ENCODE measurements at places on chromosomes 5 and 9.

- peak; percentile 65 for DNase-seq
These were observed 1.3 kb downstream of the TMEM250 start for GRCh38 chr9:136117291-136117915.

- no peak for DNase-seq
These were observed 1.4 kb downstream of the RASGEF1C start for GRCh38 chr5:180207593-180207992.

- no peak for DNase-seq
These were observed 24.1 kb upstream of the PTGS1 start for GRCh38 chr9:122346478-122347347.

GRCh38 chr9:38294220-38294960, 98.1 kb upstream of the ALDH1B1 start:
- DNase-seq: no peak

DNA sequence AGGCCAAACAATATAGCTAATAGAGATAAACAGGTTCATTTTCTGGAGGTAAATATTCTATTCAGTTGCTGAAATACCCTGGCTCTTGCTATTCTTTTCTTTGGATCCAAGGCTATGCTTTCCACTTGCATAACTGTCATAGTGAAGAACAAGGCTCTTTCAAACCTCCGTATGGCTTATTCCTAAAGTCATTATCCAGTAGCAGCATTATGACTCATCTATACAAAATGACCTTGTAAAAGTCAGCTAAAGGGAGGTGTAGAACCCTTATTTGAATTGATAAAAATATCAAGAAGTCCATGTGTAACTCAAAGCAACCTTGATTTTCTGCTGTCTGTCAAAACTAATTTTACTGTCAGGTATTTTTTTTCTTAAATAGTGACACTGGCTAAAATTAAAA, 447.8 kb downstream of the PLK2 start:
- DNase-seq: no peak

GRCh38 chr5:135010502-135011354, 23.3 kb downstream of the PITX1 start:
- no peak for DNase-seq

- DNase-seq: no peak
These were observed 192.9 kb downstream of the CARTPT start for GRCh38 chr5:71912021-71912420.

- DNase-seq: no peak
These were observed 345.8 kb downstream of the PDE4D start for GRCh38 chr5:59547731-59548130.

- DNase-seq: no peak
These were observed 587.1 kb upstream of the FTMT start for GRCh38 chr5:121264605-121265004.

DNA sequence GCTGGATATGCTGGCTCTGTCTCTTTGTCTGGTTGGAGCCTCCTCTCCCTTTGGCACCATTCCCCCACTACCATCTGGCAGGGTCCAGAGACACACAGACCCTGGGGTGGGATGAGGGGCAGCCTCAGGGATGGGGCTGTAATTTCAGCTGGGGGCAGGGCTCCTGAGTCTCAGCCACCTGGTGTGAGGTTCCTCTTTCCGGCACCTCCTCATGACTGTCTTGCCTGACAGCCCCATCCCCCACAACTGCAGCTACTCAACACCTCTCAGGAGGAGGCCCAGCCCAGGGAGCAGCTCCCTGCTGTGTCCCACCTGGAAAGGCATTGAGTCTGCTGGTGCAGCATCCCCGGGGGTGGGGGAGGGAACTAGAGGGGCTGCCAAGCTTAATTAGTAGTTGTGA, 11.7 kb upstream of the RPS14 start:
- no peak for DNase-seq

DNA sequence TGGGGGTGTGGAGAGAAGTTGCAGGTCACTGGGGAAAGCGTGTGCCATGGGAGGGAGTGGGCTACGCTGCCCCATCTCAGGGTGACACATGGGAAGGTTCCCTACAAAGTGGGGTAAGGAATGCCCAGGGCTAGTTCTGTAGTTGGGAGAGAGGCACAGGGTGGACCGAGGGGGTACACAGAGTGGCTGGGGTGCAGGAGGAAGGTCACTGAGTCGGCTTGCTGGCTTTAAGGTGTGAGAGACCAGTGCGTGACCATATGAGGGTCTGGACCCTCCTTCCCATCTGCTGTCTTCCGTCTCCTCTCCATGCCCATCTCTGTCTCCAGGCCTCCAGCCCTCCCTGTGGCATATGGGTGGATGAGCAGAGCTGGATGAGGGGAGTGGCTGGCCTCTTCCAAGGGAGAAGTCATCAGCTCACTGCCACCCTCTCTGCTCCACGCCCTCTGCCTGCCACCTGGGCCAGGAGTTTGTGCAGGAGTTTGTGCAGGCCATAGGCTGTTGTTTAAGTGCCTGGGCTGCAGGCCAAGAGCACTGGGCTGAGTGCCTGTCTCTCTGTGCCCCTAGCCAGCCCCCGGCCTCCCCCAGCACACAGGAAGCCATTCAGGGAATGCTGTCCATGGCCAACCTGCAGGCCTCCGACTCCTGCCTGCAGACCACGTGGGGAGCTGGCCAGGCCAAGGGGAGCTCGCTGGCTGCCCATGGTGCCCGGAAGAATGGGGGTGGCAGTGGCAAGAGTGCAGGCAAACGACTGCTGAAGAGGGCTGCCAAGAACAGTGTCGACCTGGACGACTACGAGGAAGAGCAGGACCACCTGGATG, 96.8 kb downstream of the PHF2 start:
- DNase-seq: no peak

DNA sequence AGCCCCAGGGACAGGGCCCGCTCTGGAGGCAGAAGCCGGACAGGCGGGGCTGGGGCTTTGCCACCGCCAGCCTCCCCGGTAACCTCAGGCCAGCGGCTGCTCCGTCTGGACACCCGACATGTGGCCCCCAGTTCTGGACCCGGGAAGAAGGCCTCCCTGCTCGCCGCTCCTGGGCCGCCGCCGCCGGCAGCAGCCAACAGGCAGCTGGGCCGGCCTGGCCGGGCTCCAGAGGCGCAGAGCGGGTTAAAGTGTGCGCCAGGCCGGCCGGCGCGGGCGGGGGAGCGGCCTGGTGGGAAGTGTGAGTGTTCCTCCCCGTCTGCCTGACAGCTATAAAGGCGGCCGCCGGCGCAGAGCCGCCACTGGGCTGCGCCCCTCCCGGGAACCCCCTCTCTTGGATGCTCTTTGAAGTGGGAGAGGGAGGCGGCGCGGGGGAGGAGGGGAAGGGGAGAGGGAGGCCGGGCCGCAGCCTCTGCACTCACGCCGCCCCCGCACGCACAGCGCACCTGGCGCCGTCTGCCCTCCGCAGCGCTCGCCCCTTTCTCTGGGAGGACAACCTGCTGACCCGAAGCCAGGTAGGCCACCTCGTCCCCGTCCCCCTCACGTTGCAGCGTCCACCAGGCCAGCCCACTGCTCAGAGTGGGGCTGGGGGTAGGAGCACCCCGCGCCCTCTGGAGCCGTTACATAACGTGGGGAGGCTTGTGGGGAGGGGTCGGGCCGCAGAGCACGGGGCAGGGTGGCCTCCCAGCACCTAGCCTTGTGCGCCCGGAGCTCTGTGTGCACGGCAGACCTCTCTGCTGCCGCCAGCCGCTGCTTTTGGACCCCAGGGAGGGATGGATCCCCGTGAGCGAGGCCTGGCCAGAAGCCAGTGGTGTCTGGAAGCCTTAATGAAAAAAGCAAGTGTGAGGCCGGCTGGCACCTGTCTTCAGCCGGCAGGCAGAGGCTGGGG, at the start of gene ADAMTSL2:
Gene ADAMTSL2 (plus strand): TSS at position 359 of the 946 bp plus-strand sequence. CDS start 2,009 bp downstream, outside the sequence.
- no peak for DNase-seq

GRCh38 chr5:5772202-5772601, 349.7 kb downstream of the ICE1 start:
- DNase-seq: no peak

- DNase-seq: no peak
These were observed 277 bp downstream of the EIF4E1B start for GRCh38 chr5:176630681-176631222.

DNA sequence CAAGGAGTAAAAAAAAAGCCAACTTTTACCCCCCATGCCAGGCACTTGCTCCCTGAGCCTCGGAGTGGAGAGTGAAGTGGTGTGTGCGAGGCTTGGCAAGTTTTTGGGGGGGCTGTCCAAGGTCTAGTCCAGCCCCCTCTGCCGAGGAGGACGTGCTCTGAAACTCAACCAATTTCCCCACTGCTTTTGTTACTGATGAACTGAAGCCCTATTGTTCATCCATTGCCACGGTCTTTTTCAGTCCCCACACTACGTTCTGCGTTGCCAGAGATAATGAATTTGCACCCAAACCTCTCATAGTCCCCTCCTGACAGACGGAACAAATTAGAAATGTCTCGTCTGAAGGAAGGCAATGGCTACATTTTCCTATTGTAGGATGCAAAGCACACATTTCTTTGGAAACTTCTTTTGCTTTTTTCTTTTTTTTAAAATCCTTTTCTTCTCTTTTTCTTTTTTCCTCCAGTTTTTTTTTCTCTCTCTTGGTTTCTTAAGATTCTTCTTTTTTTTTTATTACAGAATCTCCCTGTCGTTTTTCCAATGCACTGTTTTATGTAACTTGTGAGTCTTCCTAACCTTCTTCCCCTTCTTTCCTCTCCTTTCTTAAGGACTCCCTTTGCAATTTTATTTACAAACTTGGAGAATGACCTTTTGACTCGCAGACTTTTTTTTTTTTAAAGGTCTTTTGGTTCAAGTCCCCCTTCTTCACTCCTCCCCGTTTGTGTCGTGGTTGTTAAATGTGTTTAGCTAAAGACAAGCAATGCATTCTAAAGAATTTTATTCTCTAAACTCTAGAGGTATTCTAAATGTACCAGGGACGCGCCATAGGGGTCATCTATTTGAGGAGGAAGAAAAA, 209.5 kb downstream of the MEF2C start:
- DNase-seq: no peak

GRCh38 chr5:151258816-151259215, 5.8 kb downstream of the GM2A start:
- DNase-seq: no peak

GRCh38 chr5:132294728-132295504, 722 bp downstream of the SLC22A4 start:
- peak; percentile 87 for DNase-seq

DNA sequence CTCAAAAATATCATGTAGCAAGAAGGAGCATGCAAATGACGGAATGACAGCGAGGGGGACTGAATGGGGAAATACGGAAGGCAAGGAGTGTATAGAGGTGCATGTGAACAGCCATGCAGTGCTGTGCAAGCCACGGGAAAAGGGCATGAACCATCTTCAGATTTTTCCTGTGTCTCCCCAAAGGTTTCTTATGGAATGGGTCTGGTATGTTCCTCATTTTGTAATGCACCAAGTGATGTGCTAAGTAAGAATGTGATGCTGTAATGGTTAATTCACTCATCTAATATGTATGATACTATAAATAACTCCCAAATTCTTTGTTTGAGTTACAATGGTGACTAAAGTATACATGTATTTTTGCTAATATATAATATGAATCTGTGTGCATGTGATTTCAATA, 99.0 kb upstream of the DAB2 start:
- no peak for DNase-seq

GRCh38 chr9:122402874-122403273, 32.0 kb downstream of the PTGS1 start:
- no peak for DNase-seq

GRCh38 chr5:96432216-96433065, 607 bp downstream of the PCSK1 start:
- no peak for DNase-seq

DNA sequence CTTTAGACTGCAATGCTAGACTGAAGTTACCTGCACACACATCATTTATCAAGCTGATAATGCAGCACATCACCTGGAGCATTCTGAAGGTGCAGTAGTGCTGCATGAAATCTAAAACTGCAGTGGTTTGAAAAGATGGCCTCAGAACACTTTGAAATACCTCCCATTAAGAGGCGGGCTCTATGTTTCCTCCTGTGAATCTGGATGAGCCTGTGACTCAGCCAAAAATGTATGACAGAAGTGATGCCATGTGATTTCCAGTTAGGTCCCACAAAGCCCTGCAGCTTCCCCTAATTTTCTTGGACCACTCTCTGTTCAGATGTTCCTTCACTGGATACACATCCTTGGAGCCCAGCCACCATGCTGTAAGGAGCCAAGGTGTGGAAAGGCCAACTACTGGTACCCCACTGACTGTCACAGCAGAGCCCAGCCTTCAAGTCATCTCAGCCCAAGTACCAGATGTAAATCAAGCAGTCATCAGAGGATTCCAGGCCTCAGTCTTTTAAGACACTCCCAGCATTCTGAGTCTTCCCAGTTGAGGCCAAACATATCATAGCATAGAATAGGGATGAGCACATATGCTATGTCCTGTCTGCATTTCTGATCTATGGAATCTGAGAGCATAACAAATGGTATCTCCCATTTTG, 27.2 kb upstream of the DEPDC1B start:
- DNase-seq: no peak

- peak; percentile 16 for DNase-seq
These were observed 27.4 kb downstream of the LNPEP start for GRCh38 chr5:96963267-96963666.

- DNase-seq: no peak
These were observed 25.3 kb downstream of the FAF2 start for GRCh38 chr5:176473335-176474006.

DNA sequence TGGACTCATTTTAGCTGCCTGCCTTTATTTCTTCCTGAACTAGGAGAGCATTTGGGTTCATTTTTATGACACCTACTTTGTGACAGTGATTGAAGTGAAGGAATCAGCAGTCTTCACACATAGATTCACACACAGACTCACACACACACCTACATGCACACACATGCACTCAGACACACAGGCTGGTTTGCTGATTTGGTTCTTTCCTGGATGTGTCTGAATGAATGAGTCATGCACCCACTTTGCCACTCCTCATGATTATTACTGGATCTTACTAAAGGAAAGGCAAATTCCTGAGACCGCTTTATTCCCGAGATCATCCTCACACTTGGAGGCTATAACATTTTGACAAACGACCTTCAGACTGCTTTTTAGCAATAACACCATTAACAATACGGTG, 529.5 kb downstream of the AGTPBP1 start:
- DNase-seq: no peak

GRCh38 chr5:151568036-151568435, 23.1 kb downstream of the FAT2 start:
- DNase-seq: no peak

DNA sequence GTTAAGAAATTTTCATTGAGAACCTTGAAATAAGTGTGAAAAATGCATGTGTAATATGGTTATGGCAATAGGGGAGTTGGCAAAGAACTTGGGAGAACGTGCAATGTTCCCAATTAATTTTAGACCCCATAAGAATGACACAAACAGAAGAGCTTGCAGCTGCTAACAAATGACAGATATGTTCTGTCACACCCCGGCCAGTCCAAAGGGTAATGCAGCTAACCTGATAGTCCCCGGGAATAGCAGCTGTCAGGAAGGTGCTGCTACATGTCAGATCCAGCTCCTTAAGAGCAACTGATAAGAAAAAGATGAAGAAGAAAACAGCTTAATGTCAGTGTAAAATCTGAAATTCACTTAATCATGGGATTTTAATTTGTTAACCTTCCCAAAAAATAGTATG, 30.4 kb downstream of the SEMA5A start:
- DNase-seq: no peak

GRCh38 chr5:148972396-148972795, 90.5 kb downstream of the SH3TC2 start:
- no peak for DNase-seq
